ENCODE measurements at places on chromosomes 1 and 21.

DNA sequence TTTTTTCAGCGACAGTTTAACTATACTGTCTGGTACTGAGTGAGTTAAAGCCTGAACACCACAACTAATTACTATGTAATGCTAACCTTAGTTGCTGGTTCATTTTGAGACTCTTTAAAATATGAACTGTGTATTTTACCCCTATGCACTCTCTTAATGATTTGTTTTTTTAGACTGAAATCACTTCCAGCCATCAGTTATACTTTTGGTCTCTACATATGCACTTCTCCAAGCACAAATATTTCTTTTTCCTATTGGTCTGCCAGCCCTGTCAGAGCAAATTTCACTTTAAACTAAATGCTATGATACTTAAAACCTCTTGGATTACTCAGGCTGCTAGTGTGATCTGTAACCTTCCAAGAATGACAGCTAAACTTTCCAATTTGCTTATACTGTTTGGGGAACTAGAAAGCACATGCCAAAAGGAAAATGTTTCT is 38.1 kb upstream of the SCYL3 start:
- DNase-seq, result no peak

- no peak for DNase-seq
These were observed 299.2 kb downstream of the PBX1 start for GRCh38 chr1:164858096-164858632.

- no peak for DNase-seq
These were observed 741.1 kb upstream of the B3GALT2 start for GRCh38 chr1:193927550-193927949.

- DNase-seq, result no peak
These were observed 333 bp upstream of the CHAF1B start for GRCh38 chr21:36384885-36385232.

- peak; percentile 99 for DNase-seq
These were observed 27.0 kb upstream of the BTG2 start for GRCh38 chr1:203278082-203278884.

DNA sequence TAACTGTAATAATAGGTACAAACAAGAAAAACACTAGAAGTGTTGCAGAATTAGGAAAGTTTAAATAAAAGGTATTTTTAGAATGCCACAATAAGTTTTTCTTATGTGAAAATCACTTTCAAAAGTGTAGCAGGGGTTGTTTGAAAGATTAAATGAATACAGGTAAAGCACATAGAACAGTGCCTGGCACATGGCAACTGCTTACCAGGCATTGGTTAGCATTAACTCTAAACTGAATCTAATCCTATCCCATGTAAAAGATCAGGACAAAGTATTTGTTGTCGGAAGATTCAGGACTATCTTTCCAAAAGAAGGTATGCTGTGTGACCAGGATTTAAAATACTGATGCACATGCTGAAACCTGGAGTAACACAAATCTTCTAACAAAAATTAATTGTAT is 3.3 kb downstream of the AKT3 start:
- DNase-seq, result no peak

- no peak for DNase-seq
These were observed 6.4 kb downstream of the FOXD2 start for GRCh38 chr1:47444297-47444561.

GRCh38 chr1:183463566-183463965 is 8.7 kb upstream of the SMG7 start:
- no peak for DNase-seq

DNA sequence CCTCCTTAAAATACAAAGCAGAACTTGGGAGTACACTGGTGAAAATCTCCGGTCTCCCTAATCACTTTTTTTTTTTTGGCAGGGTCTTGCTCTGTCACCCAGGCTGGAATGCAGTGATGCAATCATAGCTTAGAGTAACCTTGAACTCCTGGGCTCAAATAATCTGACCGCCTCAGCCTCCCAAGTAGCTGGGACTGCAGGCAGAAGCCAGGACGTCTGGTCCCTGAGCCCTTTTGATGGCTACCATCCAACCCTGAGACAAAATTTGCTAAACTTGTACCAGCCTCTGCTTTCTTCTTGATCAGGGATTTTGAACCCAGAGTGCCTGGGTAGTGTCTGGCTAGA is 4.1 kb downstream of the L1TD1 start:
- no peak for DNase-seq

DNA sequence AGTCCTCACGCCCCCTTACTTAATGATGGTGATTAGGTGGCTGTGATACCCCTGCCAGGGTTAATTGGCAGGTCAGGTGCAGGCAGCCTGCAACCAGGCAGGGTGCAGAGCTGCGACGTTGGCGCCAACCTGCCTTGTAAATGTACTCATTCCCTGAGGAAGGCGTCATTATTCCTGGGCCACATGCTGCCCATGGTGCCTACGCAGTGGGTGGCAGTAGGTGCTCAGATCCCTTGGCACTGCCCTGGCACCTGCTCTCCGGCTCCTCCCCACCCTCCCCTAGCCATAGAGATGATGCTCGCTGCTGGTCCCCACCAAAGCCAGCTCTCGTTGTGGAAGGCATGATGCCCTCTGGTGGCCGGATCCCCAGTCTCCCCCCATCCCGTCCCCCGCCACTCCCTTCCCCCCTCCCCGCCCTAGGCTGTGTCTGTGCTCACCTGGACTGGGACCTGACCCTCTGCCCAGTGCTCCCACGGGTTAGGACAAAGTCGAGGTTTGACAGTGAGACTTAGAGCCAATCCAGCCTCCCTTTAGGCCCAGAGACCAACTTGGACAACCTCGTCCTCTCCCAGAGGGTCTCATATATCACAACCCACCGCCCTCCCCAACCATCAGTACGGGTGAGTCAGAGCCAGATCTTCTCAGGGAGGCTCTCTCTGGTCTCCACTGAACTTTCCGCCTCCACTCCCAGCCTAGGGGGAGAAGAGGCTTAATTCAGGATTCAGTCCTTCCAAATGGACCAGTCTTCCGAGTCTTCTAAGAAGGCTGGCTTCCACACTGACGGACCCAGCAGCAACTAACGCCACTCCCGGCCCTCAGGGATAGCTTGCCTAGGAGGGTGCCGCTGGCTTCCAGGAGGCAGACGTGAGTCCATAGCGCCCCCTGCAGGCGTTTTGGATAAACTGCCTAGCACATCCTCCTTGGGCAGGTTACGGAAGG is 5.7 kb downstream of the KRTCAP2 start:
- peak; percentile 89 for DNase-seq

DNA sequence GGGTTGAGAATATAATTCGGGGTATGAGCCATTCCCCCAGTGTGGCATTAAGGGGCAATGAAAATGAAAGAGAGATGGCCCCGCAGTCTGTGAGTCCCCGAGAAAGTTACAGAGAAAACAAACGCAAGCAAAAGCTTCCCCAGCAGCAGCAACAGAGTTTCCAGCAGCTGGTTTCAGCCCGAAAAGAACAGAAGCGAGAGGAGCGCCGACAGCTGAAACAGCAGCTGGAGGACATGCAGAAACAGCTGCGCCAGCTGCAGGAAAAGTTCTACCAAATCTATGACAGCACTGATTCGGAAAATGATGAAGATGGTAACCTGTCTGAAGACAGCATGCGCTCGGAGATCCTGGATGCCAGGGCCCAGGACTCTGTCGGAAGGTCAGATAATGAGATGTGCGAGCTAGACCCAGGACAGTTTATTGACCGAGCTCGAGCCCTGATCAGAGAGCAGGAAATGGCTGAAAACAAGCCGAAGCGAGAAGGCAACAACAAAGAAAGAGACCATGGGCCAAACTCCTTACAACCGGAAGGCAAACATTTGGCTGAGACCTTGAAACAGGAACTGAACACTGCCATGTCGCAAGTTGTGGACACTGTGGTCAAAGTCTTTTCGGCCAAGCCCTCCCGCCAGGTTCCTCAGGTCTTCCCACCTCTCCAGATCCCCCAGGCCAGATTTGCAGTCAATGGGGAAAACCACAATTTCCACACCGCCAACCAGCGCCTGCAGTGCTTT is 9.4 kb downstream of the PROX1 start:
- no peak for DNase-seq

DNA sequence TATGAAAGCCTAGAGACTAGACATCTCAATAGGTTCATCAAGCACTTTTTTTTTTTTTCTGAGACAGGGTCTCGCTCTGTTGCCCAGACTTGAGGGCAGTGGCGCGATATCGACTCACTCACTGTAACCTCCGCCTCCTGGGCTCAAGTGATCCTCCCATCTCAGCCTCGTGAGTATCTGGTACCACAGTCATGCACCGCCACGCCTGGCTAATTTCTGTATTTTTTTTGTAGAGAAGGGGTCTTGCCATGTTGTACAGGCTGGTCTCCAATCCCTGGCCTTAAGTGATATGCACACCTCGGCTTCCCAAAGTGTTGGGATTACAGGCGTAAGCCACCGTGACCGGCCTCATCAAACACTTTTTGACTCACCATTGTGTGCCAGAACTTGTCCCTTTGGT is 613 bp upstream of the GPATCH4 start:
- DNase-seq, result no peak

- no peak for DNase-seq
These were observed 28.0 kb upstream of the IFNGR2 start for GRCh38 chr21:33375101-33375644.

GRCh38 chr21:42143111-42143510 is 72.0 kb downstream of the UMODL1 start:
- DNase-seq, result no peak

GRCh38 chr1:1833916-1834325 is 55.7 kb upstream of the NADK start:
- DNase-seq, result no peak

- no peak for DNase-seq
These were observed 304.1 kb upstream of the ADGRL4 start for GRCh38 chr1:79310609-79311008.

- no peak for DNase-seq
These were observed 67.9 kb downstream of the MDM4 start for GRCh38 chr1:204583909-204584632.

GRCh38 chr1:244352156-244352830 is 99.4 kb downstream of the ADSS2 start:
- peak; percentile 43 for DNase-seq

DNA sequence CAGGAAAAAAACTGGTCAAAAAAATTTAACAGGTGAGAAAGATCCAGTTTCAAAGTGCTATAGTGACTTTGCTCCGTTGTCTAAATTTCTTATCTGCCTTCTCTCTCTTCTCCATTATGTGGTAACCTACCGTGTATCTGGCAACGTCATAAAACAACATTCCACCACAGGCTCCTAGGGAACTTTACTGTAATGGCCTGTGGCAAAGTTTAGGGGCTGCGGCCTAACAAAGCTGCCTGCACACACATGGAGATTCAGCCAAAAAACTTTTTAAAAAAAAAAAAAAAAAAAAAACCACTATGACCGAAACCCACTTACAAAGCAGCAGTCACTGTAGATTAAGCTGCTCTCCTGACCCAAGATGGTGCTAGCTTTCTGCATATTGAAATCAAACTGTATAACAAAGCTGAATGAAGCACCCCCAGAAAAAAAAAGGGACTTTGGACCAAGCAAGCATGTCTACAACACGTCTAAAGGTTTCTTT is 202.6 kb downstream of the SLC45A1 start:
- DNase-seq, result no peak

- no peak for DNase-seq
These were observed 801 bp upstream of the ANXA9 start for GRCh38 chr1:150981177-150981804.

- DNase-seq, result no peak
These were observed 190.1 kb downstream of the LMO4 start for GRCh38 chr1:87518794-87519193.

DNA sequence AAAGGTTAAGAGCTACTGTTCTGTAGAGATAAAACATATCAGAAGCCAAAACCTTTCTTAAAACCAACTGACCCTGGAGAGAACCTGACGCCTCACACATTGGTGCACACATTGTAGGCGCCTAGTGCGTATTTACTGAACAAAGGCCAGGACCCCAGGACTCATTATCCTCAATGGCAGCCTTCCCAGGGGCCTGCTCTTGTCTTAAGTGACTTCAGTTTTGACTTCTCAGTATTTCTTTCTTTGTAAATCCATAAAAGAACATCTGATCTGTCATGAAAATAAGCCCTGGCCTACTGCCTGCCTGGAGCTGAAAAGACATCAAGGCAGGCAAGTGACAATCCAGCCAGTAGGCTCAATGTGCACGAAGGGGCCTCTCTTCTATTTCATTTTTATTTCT is 27.6 kb downstream of the ABCA4 start:
- no peak for DNase-seq

DNA sequence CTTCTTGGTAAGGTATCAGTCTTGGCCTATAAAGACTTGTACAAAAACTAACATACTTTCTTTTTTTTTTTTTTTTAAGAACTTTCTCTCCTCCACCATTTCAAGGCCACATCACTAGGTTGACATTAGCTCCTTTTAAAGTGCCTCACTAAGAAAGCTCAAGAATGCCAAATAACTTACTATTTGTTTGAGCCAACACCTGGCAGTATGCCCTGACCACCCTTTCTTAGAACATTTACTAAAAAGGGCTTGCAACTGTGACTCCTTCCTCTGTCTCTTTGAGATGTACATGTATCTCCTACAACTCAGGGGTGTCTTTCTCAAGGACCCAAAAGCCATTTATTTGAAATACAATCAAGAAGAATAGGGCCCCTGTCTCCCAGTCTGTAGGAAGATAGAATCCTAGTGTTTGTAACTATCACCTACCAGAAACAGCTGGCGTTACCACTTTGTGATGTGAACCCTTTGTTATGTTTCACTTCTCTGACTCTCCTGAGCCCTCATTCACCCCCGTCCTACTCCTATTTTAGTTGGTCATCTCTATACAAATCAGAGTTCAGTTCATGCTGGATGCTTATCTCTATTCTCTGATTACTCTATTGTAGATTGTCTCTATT is 12.2 kb upstream of the SAMD13 start:
- DNase-seq, result no peak

GRCh38 chr1:235990330-235990795 is 74.5 kb downstream of the NID1 start:
- no peak for DNase-seq

GRCh38 chr1:179632868-179633267 is 41.2 kb downstream of the TDRD5 start:
- DNase-seq, result no peak

DNA sequence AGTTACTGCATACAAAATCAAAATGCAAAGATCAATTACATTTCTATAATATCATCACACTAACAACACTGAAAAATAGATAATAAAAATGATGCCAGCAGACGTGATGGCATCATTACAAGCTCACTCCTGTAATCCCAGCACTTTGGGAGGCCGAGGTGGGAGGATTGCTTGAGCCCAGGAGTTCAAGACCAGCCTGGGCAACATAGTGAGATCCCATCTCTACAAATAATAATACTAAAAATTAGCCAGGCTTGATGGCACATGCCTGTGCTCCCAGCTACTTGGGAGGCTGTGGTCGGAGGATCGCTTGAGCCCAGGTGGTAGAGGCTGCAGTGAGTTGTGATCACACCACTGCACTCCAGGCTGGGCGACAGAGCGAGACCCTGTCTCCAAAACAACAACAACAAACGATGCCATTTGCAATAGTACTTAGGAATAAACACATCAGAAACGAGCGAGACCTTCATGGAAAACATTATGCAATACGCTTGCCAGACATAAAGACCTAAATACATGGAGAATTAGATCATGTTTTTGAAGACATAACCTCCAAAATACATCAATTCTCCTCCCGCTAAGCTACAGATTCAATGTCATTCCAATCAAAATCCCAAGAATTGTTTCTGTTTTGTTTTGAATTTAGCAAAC is 86.6 kb upstream of the ERRFI1 start:
- no peak for DNase-seq

- DNase-seq, result no peak
These were observed 191.0 kb upstream of the NRIP1 start for GRCh38 chr21:15255763-15256162.

All from right atrium auricular region (tissue), 2 donors.